ENCODE measurements at places on chromosomes 1 and 21.

DNA sequence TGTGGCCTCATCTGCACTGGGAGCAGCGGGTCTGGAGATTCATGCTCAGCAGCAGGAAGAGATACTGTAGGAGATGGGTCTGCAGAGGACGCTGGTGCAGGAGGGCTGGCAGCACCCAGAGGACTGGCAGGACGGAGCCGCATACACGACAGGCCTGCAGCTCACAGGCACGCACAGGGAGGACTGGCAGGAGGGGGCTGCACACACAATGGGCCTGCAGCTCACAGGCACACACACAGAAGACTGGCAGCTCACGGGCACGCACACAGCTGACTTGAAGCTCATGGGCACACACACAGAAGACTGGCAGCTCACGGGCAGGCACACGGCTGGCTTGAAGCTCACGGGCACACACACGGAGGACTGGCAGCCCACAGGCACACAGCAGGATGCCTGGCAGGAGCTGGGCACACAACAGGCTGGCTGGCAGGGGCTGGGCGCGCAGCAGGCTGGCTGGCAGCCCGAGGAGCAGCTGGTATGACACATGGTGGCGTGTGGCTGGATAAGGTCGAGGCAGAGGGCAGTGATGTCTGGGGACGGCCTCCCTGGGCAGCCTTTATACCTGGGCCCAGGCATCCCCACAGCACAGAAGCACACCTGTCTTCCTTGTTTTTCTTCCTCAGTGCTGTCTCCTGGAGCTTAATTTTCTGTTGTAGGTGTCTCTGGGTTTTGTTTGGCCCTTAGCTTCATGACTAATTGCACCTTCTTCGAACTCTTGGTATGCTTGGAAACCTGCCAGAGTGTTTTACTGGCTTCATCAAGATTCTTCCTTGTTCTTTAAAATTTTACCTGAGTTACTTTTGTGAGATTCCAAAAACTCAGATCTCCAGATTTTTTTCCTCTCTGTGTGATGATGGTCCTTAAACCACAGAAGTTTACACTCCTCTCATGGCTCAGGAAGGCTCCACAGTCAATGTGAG is at the start of gene KRTAP12-2:
Gene KRTAP12-2 (minus strand): TSS at position 527 of the 920 bp plus-strand sequence. CDS start 41 bp downstream, at position 486.
- no peak for DNase-seq

GRCh38 chr1:44598167-44598566 is 76.1 kb downstream of the TMEM53 start:
- DNase-seq = no peak

DNA sequence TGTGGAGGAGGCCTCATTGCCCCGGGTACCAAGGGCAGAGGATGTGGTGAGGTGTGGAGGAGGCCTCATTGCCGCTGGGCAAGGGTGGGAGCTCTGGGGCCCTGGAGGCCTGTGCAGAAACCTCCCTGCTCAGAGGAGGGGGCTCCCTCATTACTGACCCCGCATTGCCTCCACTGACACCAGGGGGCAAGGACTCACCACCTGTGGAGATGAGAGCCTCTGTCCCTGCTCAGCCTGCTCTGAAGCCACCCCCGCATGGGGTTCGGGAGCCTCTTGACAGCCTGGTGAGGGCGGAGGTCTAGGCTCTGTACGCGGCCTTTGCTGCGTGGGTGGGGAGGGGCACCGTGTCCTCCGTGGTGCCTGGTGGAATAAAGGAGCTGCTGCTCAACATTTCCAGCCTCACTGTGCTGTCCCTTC is 95.0 kb upstream of the COL6A1 start:
- no peak for DNase-seq

GRCh38 chr1:225777058-225777582 is 506 bp upstream of the SRP9 start:
- no peak for DNase-seq

GRCh38 chr1:52032124-52032784 is 1.4 kb downstream of the KTI12 start:
- DNase-seq = no peak
